Stimulated activated CD4-positive, alpha-beta T cell treated with anti-CD3 and anti-CD28 coated beads, Interleukin-2, amount 100 ng/mL, for 24 hours (primary cell): ENCODE measurements at places on chromosomes 16 and 17.

- DNase-seq: peak; percentile 94
These were observed at the start of gene ZNF287 for GRCh38 chr17:16568541-16569357. TSS of gene ZNF287 (minus strand) at chr17:16569204. CDS start at chr17:16567731, 1,473 bp downstream.

GRCh38 chr16:58815181-58815888, 81.2 kb upstream of the GOT2 start:
- no peak for DNase-seq

DNA sequence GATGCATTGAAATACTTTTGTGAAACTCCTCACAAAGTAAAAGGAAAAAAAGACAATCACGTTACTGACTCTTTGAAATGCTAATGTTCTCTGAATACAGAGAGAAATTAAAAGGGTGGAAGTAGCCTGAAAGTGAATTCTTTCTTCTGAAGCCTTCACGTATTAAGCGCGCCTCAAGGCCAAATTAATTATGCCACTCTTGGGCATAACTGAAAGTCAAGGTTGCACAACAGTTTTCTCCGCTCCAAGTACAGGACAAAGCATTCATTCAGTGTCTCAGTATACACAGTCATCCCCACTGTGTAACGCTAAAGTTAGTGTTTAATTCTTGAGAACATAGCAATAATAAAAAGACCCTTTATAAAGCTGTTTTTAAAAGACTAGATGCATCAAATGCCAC, 21.5 kb downstream of the PARN start:
- DNase-seq: no peak

DNA sequence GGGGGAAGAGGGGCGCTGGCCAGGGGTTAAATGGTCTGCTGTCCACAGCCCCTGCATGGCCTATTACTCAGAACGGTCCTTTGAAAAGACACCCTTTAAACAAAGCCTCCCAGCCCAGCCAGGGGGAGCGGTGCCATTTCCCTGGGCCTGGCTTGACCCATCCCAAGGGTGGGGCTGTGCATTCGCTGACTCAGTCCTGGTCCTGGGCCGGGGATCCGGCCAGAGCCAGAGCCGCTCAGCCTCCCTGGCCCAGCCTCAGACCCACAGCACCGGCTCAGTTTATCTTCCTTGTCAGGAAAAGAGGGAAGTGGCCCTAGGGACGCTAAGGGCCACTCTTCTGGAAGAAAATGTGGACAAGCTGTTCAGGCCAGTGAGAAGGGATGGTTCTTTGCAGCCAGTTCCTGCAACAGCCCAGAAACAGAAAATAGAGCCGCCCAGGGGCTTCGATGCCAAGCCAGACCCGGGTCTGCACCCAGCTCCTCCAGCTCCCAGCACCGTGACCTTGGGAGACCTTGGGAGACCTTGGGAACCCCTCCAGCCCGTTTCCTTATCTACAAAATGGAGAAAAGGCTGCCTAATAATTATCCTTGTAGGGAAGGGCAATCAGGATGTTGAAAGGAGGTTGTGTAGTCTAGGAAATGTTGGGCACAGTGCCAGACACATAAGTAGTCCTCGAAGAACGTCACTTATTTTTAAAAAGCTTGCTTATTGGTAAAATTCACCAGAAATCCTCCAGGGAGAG, 82.5 kb downstream of the ZDHHC7 start:
- DNase-seq: no peak

DNA sequence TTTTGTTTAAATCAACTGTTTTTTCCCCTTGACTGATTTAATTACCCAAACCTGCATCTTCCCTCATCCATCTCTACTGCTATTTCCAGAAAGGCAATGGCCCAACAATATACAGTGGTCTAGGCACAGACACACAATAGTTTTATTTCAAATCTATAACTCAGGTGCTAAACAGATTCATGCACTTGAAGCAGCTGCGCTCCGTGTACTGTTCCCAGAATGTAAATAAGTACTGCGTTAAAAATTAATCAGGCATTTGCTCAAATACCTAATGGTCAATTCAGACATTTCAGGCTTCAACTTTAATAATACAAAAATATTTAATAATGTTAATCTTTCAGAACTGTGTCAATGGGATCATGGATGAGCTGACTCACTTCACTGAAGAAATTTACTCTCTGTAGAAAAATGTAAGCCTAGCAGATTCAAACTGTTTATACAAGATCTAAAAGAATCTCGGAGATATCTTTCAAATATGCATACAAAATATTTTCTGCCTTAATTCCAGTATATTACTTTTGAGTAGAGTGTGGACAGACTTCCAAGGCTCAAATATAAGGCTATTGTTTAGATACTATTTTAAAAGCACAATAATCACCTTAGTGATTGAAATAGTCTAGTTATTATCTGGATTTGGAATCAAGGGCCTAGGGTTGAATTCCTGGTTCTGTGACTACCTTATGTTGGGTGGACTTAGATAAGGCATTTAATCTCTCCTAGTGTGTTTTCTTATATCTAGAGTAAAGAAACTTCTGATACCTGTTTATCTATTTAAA, 97.4 kb upstream of the PSMD7 start:
- DNase-seq: no peak

DNA sequence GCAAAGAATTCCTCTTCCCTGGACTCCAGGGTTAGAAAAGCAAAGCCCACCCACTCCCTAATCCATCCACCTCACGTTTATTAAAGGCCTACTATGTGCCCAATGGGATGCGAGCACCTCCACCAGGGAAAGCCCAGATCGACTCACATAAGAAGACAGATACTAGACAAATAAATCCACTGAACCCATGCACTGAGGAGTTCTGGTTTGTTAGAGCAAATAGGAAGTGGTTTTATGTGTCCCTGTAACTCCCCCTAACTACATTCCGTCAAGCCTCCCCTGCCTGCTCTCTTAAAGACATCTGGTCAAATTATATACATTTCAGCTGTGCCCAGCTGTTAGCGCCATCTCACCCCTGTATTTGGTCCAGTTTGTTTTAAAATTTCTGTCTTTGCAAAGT, 218.5 kb upstream of the RPL38 start:
- no peak for DNase-seq

GRCh38 chr16:86477642-86478041, 32.7 kb upstream of the FOXF1 start:
- no peak for DNase-seq

DNA sequence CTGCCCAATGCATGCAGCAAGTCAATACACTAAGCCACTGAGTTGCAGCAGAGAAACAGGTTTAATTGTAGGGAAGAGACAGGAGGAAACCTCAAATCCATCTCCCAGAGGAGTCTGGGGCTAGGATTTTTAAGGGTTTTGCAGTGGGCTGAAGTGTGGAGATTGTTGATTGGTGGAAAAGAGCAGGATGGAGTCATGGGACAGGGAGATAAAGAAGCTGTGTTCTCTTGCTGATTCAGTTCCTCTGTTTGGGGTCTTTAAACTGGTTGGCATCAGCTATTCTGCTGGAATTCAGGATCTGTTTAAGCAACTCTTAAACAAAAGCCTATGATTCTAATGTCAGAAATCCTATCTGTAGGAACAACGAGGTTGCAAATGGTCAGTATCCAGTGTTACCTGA, 180.8 kb upstream of the CACNG3 start:
- DNase-seq: no peak

DNA sequence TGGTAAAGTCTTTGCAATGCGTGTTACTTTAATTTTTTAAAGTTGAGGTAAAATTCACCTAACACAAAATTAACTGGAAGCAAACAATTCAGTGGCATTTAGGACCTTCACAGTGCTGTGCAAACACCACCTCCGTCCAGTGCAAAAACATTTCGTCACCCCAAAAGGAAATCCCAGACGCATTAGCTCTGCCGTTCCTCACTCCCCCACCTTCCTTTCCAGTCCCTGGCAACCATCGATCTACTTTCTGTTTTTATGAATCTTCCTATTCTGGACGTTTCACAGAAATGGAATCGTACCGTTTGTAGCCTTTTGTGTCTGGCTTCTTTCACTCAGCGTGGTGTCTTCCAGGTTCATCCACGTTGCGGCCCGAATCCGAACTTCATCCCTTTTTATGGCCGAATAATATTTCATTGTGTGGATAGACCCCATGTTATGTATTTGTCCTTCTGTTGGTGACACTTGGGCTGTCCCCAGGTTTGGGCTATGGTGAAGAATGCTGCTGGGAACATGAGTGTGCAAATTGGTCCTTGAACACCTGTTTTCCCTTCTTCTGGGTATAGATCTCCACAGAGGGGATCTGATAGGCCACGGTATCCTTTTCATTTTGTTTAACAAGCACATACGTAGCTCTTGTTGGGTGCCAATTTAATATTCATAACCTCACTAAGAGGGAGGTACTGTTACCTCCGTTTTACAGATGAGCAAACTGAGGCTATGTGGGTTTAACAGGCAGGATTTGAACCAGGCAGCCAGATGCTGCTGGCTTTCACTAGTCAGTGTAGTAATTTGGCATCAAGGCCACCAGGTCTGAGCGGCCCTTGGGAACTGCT, 232.0 kb upstream of the GSE1 start:
- no peak for DNase-seq

DNA sequence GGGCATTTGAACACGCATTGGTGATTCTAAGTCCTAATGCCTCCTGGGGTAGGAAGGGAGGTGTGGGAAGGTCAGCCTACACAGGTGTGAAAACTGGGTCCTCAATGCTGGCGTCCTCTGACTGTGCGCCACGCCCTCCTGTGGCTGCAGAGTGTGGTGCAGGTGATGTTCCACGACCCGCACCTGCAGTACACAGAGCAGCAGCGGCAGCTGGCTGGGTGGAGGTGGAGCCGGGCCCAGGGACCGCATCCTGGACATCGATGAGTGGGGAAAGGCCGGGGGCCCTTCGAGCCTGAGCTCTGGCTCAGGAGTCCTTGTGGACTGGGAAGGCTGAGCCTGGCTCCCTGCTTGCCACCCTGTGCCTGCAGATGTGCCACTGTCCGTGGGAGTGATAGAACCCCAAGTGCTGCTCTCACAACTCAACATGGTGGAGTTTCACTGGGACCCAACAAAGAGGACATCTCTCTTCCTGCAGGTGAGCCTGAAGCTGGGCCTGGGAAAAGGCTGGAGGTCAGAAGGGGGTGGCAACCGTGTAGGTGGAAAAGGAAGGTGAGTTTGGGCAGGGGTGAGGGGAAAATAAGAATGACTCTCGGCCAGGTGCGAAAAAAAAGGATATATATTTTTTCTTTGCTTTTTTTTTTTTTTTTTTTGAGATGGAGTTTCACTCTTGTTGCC, 14.0 kb upstream of the STAC2 start:
- peak; percentile 69 for DNase-seq

DNA sequence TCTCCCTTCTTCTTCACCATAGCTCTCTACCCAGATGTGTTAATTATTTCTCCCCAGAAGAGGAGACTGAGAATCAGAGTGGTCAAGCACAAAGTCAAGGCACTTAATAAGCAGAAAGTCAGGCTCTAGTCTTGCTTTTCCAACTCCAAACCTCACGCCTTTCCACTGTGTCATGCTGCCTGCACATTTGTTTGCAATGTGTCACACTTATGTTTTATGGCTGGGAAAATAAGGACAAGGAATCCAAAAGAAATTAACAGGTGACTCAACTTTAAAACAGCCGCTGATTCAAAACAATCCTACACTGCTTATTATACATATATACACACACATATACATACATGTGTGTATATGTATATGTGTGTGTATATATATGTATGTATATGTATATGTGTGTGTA, 255.7 kb upstream of the DYNLRB2 start:
- no peak for DNase-seq

DNA sequence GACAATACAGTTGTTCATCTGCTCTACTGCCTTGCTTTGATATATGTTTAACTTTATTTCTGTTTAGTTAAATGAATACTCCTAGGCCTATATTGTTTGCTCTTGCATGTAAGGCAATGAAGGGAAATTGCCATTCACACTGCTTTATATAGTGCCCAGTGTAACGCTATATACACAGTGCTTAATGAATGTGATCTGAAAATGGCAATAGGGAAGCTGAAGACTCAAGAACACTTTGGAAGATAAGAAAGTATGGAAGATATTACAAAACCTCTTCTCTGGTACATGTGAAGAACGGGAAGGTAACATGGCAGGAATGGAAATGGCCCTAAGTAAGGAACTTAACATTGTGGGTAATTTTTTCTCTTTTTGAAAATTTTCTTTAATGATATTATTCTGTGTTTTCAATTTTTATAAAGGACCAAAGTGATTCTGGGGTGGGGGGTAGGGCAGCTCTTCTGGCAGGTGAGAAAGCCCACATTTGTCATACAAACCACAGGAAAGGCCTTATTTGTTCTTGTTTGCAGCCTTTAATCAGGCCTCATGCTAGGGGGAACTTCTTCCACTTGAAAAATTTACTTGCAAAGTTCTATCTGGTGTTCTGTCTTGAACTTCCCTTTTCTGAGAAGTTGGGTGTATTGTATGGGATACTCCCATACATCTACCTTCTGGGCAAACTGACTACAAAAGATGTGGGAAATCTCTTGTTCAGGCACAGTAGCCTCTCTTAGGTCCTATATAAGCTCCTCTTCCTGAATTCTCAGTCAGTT, 100.8 kb upstream of the CORO6 start:
- no peak for DNase-seq

- no peak for DNase-seq
These were observed 391.4 kb downstream of the WWOX start for GRCh38 chr16:78490847-78491246.

GRCh38 chr17:30336369-30337171, 2.7 kb upstream of the TMIGD1 start:
- DNase-seq: peak; percentile 66

DNA sequence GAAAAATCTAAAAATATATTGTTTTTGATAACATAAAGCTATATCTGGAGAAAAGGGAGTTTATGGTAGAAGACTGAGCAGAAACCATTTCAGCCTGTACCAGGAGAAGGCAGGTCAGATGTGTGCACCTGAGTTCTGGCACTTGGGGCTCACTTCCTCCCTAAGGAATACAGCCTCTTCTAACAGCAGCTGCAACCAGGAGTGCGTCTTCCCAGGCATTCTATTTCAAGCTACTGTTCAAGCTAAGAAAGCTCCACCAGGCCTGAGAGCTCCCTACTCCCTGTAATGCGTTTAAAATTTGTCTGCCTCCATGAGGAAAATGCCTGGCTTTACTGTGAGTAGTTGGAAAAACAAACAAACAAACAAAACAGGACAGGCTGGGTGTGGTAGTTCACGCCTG, 96.1 kb downstream of the ZNF778 start:
- no peak for DNase-seq

GRCh38 chr17:33091271-33091670, 99.6 kb downstream of the SPACA3 start:
- no peak for DNase-seq
